ENCODE measurements at places on chromosomes 3 and 15. TPM values are rescaled to one million over a fixed set of nuclear protein-coding genes. Genes with fewer than 3 reads are reported as not detected.

The SOX14 gene
- not detected for total RNA-seq

The GPR62 gene
- not detected for total RNA-seq

The CADPS gene
- not detected for total RNA-seq

The LRRC2 gene
- total RNA-seq, result not detected

The DPPA2 gene
- total RNA-seq, result not detected

The TADA3 gene
- 58.3 TPM for total RNA-seq

The BCL2A1 gene
- total RNA-seq, result 47.1 TPM

The SPTSSB gene
- not detected for total RNA-seq

The CCR9 gene
- 0.20 TPM for total RNA-seq

The PPARG gene
- 0.41 TPM for total RNA-seq

The DAZL gene
- not detected for total RNA-seq

The TRPM1 gene
- total RNA-seq, result not detected

The SEMA3G gene
- not detected for total RNA-seq

The RBMS3 gene
- total RNA-seq, result 2.8 TPM

The NGLY1 gene
- 142 TPM for total RNA-seq

The CSTA gene
- not detected for total RNA-seq

The AP3B2 gene
- 0.18 TPM for total RNA-seq

The PLCH1 gene
- total RNA-seq, result 0.20 TPM

The NMNAT3 gene
- total RNA-seq, result 4.3 TPM

The SLC24A5 gene
- total RNA-seq, result not detected

The POC1A gene
- total RNA-seq, result 21.2 TPM

The AGTR1 gene
- total RNA-seq, result not detected

The SLC28A2 gene
- total RNA-seq, result not detected

The ARID3B gene
- 35.2 TPM for total RNA-seq

The AGBL1 gene
- not detected for total RNA-seq

The STX19 gene
- not detected for total RNA-seq

The CCR8 gene
- 0.34 TPM for total RNA-seq

The LYZL4 gene
- total RNA-seq, result not detected

The ISLR gene
- not detected for total RNA-seq

The FAM227B gene
- 6.0 TPM for total RNA-seq

The GTF2A2 gene
- 173 TPM for total RNA-seq

The LTF gene
- not detected for total RNA-seq

The CHRD gene
- not detected for total RNA-seq

The RTP4 gene
- 3.6 TPM for total RNA-seq

The GOLGA6B gene
- not detected for total RNA-seq

The SCAP gene
- 45.1 TPM for total RNA-seq
